ENCODE measurements at places on chromosomes 12 and 14. TPM values are rescaled to one million over a fixed set of nuclear protein-coding genes. Genes with fewer than 3 reads are reported as not detected.
A peak's percentile ranks its signal among the peaks of the same experiment; 100 is the strongest.

Gene PRKCH
- total RNA-seq, result 104 TPM

Gene PTHLH
- 2.9 TPM for total RNA-seq

Gene LRTM2
- not detected for total RNA-seq

Gene KRT83
- total RNA-seq, result not detected

Gene OR4K5
- total RNA-seq, result not detected

Gene TNS2
- total RNA-seq, result 72.4 TPM

Gene KLRB1
- 17.3 TPM for total RNA-seq

- DNase-seq, result no peak
Measured at GRCh38 chr14:101906645-101907044, 57.7 kb upstream of the DYNC1H1 start.

- peak; percentile 83 for DNase-seq
Measured at GRCh38 chr14:94394581-94395207, 6.3 kb upstream of the SERPINA1 start.

- DNase-seq, result no peak
Measured at GRCh38 chr14:91737619-91738018, 5.7 kb upstream of the CATSPERB start.

- DNase-seq, result no peak
Measured at GRCh38 chr12:104605685-104606084, 148.9 kb downstream of the CHST11 start.

Measured in spleen (tissue), 13 donors.